Hindlimb muscle (tissue), 1 donor: ENCODE measurements at places on chromosomes 16 and 17. TPM values are rescaled to one million over a fixed set of nuclear protein-coding genes. Genes with fewer than 3 reads are reported as not detected.

- no peak for DNase-seq
Observed at GRCh38 chr17:30534298-30534697, 57.1 kb downstream of the GOSR1 start.

DNA sequence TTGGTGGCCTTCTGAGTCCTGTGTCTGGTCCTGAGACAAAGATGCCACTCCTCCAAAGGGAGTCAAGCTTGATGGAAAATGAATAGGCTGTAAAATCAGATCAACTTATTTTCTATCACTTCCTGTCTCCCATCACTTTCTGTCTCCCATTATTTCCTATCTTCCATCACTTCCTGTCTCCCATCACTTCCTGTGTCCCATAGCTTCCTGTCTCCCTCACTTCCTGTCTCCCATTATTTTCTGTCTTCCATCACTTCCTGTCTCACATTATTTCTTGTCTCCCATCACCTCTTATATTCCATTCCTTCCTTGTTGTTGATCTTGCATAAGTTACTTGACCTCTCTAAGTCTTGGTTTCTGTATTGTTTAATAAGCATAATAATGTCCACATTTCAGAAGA lies 418.5 kb upstream of the EEF2KMT start:
- DNase-seq = no peak

DNA sequence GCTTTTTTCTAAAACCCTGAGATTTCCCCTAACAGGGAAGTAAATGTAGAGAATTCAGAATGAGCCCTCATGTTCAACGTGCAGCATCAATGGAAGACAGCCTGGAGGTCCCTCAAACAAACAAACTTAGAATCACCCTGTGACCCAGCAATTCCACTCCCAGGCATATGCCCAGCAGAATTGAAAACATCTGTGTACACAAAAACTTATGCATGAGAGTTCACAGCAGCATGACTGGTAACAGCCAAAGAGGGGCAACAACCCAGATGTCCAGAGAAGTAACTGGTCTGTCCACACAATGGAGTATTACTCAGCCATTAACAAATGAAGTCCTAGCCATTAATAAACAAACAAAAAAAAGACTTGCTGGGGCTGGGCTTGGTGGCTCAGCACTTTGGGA lies 252.7 kb downstream of the PARN start:
- DNase-seq = no peak

DNA sequence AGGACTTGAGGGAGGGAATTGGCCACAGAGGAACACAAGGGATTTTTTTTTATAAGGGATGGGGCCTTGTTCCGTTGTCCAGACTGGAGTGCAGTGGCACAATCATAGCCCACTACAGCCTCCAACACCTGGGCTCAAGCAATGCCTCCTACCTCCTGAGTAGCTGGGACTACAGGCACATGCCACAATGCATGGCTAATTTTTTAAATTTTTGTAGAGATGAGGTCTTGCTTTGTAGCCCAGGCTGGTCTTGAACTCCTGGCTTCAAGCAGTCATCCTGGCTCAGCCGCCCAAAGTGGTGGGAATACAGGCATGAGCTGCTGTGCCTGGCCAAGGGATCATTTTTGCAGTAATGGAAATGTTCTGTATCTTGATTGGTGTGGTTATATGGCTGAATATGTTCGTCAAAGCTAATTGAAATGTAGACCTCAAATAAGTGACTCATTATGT lies 56.9 kb downstream of the VMP1 start:
- DNase-seq = no peak

DNA sequence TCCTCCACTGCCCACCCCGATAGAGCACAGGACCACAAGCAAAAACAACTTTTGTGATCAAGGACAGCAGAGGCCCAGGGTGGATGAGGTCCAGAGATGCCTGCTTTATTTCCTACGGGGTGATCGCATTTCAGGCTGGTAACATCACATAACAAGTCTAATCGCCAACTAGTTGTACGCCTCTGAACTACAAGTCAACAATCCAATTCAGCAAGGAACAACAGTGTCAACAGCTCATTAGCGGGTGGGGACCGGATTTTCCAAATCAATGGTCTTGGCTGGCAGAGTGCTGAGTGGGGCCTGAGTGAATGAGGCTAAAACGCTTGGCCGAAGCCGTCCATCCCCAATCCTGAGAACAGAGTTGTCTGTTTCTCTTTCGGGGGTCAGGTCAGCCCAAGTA lies 17.1 kb downstream of the MRM3 start:
- no peak for DNase-seq

The CCDC92B gene
- polyA plus RNA-seq = 0.35 TPM

The C1QTNF1 gene
- 4.2 TPM for polyA plus RNA-seq

The CLDN6 gene
- polyA plus RNA-seq = 0.32 TPM
